ENCODE measurements at places on chromosomes 11 and 22. TPM values are rescaled to one million over a fixed set of nuclear protein-coding genes. Genes with fewer than 3 reads are reported as not detected.

DNA sequence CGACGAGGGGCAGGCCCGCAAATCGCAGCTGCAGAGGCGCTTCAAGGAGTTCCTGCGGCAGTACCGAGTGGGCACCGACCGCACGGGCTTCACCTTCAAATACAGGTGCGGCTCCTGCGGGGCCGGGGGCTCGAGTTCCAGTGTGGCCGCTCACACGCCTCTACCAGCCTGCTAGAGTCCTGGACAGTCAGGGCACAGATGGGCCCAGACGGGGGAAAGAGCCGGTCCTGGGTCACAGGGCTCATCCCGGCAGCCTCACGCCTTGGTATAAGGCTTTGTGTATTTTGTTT lies 506 bp downstream of the MCM5 start:
- no peak for DNase-seq

- DNase-seq: no peak
These were observed 38.4 kb upstream of the CLMP start for GRCh38 chr11:123233280-123233974.

SMIM35 gene
- total RNA-seq: not detected

MS4A3 gene
- not detected for total RNA-seq

CREB3L1 gene
- 2.3 TPM for total RNA-seq

Data from suprapubic skin (tissue), 4 donors.